ENCODE measurements at places on chromosomes 7 and 10.

DNA sequence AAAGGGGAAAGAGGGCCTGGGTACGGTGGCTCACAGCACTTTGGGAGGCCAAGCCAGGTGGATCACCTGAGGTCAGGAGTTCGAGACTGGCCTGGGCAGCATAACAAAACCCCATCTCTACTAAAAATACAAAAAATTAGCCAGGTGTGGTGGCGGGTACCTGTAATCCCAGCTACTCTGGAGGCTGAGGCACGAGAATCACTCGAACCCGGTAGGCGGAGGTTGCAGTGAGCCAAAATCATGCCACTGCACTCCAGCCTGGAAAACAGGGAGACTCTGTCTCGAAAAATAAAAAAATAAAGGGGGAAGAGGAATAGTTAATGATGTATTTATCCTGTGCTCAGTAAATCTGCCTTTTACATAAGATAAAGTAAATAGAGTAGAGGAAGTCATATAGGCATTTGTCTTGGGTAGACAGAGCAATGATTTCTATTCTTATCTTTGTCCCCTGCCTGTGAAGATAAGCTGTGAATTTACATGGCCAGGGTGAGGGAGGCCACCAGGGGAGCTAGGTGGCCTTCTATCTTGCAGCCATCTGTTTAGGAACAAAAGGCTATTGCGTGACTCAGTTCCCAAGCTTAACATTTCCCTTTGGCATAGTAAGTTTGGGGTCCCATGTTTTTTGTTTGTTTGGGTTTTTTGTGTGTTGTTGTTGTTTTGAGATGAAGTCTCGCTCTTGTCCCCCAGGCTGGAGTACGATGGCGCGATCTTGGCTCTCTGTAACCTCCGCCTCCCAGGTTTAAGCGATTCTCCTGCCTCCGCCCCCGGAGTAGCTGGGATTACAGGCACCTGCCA lies 73.2 kb upstream of the GTF2I start:
- no peak for DNase-seq

DNA sequence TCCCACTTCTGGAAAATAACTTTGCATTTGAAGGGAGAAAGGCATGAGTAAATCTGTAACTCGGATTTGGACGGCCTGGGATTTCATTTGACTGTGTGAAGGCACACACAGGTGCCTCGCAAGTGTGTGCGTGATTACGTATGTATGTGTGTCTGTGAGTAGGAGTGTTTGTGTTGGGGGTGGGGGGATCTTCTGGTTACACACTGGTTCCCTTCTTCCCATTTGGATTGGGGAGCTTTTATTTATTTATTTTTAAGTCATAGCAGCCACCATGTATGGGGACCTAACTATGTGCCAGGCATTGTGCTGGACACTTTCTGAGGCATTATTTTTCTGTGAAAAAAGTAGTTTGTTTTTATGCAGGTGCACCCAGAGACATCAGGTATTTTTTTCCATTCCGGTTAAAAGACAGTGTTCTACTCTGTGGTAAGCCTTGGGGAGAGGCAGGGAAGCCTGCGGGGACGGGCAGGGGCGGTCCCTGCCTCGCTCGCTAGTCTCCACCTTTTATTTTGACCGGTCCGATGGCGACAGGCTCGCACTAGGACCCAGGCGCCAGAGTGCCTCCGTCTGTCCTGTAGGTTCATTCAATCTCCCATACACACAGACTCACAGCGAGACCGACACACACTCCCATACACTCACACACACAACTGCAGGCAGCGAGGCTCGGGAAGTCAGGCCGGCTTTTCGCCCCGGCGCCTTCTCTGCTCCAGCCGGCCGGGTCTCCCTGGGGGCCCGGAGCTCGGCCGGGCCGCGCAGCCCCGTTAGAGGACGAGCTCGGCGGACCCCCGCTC lies at the start of gene MXI1:
Gene MXI1 (plus strand): TSS at position 595 of the 794 bp plus-strand sequence. CDS start 204 bp downstream, outside the sequence.
- DNase-seq: no peak

DNA sequence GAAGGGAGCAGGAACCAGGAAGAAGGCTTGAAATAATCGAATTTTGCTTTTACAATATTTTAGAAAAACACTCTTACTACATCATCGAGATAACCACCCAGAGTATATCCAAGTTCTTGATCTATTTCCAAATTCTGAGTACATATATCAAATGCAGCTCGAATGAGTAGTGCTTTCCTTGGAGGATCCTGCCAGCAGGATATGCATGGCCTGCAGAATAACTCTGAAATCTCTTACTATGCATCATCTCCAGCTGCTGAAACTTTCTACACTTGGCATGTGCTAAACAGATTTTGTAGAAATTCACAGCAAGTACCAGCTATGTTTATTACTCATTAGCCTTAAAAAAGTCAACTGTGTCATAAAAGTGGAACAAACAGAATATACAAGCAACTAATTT lies 44.0 kb upstream of the ANK3 start:
- DNase-seq: no peak

DNA sequence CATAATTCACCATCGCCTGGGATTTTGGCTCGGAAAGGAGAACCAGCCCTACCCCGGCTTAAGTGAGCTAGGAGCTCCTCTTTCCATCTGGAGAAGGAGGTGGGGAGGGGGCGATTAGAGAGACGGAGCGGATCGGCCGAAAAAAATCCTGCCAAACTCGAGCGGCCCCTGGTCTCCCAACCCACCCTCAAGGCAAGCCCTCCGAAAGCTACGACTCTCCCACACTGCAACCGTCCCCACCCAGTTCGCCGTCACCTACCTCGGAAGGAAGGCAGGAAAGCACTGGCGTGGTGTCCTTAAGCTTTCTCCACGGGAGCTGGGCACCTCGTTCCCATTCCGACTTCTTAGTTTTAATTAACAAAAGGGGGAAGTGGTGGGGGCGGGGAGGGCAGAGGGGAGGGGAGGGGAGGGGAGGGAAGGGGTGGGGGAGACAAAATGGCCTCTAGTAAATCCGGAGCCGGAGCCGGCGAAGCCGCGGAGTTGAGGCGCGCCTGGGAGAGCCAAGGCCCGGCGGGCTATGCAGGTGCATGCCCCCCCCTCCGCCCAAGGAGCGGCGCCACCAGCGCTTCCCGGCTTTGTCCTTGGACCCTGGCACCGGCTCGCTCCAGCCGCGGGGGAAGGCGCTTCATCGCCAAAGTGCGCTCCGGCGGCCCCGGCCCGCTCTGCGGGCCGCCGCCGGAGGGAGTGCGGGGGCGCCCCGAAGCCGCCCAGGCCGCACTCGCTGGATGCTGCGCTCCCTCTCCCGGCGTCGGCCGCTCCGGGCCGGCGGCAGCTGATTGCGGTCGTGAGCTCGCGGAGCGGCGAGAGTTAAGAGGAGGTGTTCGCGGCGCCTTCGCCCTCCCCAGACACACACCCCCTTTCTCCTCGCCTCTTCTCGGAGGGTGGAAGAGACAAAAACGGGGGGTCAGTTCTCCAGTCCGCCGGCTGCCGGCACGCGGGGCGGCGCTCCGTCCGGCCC lies at the start of gene LRRC4:
Gene LRRC4 (minus strand): TSS at position 784 of the 958 bp plus-strand sequence. CDS start 797 bp downstream, outside the sequence.
- DNase-seq: no peak

GRCh38 chr7:29946428-29947186 lies 43.0 kb downstream of the SCRN1 start:
- DNase-seq: no peak

DNA sequence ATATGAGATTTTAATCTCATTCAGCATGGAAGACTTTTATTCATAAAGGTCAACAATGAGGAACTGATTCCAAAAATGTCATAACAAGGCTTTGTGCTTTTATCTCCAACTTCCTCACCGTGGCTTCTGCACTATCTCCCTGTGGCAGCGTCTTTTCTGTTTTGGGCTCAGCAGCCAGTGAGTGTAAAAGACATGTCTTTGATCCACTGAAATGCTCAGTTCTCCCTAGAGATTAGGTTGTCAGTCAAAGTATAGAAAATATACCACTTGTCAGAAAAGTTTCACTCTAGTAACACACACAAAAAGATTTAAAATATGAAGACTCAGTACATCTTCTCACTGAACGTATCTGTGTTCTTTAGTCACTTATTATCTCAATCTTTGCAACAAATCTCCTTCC lies 901.8 kb upstream of the ZWINT start:
- DNase-seq: no peak

- DNase-seq: no peak
These were observed 79.3 kb upstream of the TNS3 start for GRCh38 chr7:47661051-47661714.

GRCh38 chr7:104627516-104627915 lies 299.1 kb downstream of the LHFPL3 start:
- no peak for DNase-seq

- DNase-seq: no peak
These were observed 40.5 kb downstream of the NRG3 start for GRCh38 chr10:81915504-81915897.

DNA sequence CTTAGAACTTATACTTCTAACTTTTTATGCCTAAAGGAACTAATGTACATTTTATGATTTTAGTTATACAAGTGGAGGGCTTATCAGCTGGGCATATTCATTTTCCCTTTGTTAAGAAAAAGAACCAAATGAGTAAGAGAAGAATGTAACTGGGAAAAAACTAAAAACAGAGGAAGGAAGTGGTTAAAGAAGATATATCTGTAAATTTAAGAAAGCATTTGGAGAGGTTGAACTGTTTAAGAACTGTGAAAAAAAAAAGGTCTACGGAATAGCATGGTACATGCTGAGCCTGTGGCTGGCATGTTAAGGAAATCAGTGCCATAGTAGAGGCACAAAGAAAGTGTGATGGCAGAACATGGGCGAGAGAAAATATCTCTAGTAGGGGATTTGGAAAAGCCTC lies 6.2 kb downstream of the MDFIC start:
- no peak for DNase-seq

DNA sequence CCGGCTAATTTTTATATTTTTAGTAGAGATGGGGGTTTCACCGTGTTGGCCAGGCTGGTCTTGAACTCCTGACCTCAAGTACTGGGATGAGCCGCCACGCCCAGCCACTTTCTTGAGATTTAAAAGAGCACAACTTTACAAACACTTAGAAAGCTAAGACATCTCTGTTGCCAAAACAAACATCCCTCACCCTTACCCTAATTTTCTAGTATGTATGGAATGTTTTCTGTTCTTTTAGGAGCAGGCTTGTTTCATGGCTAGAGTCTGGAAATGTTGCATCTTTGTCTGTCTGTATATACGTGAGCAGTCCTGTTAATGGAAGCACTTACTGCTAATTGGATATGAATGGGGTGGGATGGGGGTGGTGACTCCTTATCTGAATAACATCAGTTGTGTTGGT lies 2.9 kb downstream of the OLAH start:
- DNase-seq: no peak

DNA sequence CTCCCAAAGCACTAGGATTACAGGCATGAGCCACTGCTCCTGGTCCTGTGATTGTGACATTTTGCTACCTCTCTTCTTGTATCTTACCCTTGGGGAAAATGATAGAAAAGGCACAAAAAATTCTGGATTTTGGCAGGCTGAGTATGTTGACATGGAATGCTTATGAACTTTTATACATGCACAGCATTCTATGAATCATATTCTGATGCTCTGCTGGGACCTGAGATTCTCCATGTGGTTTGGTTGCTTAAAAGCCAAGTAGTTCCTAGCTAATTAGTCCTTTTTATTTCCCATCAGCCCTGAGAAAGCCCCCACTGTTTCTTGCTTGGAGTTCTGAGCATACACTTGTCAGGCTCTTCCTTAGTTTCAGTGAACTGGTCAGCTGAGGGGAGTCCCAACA lies 8.3 kb upstream of the KAZALD1 start:
- no peak for DNase-seq

- DNase-seq: no peak
These were observed 318.2 kb upstream of the MEOX2 start for GRCh38 chr7:16004702-16005101.

DNA sequence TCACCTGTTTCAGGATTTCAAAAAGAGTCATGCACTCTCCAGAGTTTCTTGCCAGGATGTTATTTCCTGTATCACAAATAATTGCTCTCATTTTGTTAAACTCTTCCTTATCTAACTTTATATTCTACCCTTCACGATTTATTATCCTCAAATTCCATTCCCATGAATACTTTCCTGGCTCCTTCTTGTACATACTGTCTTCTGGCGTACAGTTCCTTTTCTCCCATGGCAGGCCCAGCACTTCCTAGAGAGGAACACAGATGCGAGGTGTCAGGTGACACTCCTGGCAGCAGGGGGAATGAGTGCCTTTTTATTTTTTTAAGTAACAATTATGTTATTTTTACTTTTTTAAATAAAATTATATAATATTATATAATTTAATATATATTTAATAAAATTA lies 411.9 kb downstream of the TFEC start:
- no peak for DNase-seq

GRCh38 chr10:59830601-59831259 lies 75.6 kb downstream of the CCDC6 start:
- DNase-seq: no peak

DNA sequence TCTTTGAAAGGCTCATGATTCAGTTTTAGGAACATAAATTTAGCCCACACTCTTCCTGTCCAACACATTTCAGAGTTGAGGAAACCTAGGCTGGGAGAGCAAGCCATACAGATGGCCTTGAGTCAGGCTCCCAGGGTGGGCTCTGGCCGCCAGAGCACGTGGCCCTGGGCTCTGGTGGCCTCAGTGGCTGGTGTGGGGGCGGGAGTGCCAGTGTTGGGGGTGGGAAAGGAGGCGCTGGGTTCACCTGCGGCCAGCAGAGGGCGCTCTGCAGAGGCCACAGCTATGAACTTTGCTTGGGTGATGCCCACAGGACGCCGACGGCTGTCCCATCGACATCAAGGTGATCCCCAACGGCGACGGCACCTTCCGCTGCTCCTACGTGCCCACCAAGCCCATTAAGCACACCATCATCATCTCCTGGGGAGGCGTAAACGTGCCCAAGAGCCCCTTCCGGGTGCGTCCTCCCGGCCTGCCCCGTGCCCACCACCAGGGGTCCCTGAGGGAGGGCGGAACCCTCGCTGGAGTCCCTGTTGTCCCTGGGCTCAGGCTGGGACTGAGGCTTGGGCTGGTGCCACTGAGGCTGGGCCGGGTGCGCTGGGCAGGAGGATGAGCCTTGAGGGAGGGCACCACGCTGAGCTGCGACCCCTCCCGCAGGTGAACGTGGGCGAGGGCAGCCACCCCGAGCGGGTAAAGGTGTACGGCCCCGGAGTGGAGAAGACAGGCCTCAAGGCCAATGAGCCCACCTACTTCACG lies 11.9 kb downstream of the FLNC start:
- no peak for DNase-seq

DNA sequence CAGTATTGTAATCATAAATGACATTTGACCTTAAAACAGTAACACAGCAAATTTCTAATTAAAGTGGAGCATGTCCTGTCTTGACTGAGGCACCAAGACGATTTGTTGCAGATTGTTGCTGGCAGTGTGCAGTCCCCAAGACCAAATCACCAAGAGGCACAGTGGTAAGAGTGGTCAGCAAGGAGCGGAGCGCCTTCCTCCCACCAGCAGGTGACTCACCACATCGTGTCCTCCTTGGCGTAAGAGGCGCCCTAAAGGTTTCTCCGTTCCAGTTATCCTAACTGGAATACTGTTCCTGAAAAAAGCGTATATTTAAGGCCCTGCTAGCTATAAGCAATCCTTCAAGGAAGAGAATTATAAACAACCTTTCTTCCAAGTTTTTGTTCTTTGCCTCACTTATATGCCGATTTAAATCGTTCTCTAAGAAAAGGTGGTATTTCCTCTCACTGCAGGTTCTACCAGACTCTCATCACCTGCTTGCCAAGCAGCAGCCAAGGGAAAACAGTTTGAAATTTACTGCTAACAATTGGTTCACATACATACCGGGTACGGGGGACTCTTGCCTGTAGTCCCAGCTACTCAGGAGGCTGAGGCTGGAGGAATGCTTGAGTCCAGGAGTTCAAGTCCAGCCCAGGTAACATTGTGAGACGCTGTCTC lies 10.7 kb upstream of the REPIN1 start:
- DNase-seq: no peak
